HEK293T (cell line): ENCODE measurements at places on chromosomes 16 and 17.

DNA sequence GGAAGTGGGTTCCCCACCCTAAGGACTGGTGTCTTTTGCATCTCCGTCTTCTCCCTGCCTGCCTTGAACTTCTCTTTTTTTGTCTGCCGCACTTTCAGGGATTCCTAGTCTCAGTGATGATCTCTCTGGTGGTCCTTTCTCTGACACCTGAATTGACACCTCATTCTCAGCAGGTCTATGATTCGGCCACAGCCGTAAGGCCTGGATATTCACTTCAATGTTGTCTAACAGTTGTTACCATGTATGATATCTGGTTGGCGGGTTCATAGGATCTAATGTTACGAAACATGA lies 25.1 kb upstream of the SLC47A1 start:
- no peak for DNase-seq

DNA sequence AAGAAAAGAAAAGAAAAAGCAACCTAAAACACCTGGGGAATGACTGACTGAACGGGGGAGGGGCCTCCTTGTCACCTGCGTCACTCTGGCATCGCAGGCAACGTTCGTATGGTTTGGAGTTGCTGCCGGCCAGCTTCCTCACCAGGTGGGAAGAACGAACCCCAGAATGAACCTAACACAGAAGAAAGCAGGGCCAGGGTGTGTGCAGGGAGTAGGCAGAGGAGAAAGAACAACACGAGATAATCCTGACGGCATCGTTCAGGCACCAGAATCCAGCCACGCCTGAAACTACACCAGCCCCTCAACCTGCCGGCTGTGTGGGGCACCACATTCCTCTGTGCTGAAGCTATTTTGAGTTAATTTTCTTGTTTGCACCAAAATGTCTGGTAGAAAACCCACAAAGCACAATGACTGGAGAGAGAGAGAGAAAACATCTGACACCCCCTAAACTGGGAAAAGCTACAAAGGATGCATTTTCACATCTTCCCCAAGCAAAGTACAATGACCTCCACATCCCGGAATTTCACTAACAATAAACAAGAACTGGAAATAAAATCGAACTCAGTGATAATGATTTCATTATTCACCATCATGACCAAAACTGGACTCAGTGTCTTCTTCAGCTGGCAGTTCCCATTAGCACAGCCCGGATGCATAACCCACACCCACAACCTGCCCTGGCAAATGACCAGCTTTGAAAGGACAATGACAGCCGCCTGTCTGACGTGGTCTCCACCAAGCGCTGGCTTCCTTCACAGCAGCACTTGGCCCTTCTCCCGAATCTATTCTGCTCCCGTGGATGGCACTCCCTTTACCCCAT lies 23.6 kb downstream of the RAB40B start:
- no peak for DNase-seq

DNA sequence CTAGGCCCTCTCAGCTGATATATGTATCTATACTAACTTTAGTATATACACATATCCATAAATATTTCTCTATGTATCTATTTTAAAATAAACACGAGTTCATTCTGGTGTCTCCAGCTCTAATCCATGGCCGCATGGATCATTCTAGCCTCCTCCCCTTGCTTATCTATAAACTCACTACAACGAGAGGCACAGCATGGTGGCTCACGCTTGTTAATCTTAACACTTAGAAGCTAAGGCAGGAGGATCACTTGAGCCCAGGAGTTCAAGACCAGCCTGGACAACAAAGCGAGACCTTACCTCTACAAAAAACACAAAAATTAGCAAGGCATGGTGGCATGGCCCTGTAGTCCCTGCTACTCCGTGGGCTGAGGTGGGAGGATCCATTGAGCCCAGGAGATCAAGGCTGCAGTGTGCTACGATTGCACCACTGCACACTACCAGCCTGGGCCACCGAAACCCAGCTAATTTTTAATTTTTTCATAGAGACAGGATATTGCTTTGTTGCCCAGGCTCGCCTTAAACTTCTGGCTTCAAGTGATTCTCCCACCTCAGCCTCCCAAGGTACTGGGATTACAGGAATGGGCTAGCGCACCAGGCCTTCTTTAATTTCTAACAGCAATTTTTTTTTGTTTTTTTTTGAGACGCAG lies 3.9 kb upstream of the ZNF207 start:
- no peak for DNase-seq

- DNase-seq = no peak
Observed at GRCh38 chr16:10833271-10833670, 14.7 kb upstream of the TVP23A start.

- DNase-seq = no peak
Observed at GRCh38 chr16:69049146-69049545, 56.3 kb upstream of the HAS3 start.

GRCh38 chr16:70683146-70683944 lies 2.5 kb downstream of the MTSS2 start:
- DNase-seq = no peak

- DNase-seq = no peak
Observed at GRCh38 chr16:64968539-64968938, 153.3 kb downstream of the CDH11 start.

GRCh38 chr16:16086653-16087446 lies 136.4 kb downstream of the ABCC6 start:
- DNase-seq = no peak

- no peak for DNase-seq
Observed at GRCh38 chr17:3046753-3047152, 16.7 kb downstream of the OR1D5 start.

GRCh38 chr17:82917699-82918345 lies 78.0 kb upstream of the ZNF750 start:
- DNase-seq = peak; percentile 64

DNA sequence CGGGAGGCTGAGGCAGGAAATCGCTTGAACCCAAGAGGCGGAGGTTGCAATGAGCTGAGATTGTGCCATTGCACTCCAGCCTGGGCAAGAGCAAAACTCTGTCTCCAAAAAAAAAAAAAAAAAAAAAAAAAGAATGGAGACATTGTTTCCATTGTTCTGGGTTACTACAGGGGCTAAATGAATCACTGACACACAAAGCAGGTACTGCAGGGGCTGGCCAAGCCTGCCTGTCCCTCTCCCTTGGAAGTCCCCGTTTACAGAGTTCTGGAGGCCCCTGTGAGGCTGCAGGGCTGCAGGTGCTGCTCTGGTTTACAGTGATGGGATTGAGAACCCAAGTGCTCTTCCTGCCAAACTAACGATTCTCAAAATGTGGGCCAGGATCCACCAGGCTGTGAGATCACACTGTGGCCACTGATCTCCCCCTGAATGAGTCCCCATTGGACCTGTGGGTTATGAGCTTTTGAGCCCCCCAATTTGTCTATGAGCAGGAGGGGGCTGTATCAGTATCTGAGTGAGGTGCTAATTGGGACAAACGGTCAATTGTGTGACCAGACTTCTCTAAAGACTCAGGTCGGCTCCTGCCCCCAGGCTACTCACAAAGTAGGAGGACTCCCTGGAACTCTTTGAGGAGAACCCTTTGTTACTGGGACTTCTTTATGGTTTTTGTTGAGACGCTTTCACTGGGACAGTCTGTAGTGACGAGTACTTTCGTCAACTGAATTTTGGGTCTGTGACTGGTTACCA lies 39.0 kb downstream of the DNAH17 start:
- no peak for DNase-seq

GRCh38 chr16:12100124-12100647 lies 123.7 kb downstream of the SNX29 start:
- DNase-seq = no peak

DNA sequence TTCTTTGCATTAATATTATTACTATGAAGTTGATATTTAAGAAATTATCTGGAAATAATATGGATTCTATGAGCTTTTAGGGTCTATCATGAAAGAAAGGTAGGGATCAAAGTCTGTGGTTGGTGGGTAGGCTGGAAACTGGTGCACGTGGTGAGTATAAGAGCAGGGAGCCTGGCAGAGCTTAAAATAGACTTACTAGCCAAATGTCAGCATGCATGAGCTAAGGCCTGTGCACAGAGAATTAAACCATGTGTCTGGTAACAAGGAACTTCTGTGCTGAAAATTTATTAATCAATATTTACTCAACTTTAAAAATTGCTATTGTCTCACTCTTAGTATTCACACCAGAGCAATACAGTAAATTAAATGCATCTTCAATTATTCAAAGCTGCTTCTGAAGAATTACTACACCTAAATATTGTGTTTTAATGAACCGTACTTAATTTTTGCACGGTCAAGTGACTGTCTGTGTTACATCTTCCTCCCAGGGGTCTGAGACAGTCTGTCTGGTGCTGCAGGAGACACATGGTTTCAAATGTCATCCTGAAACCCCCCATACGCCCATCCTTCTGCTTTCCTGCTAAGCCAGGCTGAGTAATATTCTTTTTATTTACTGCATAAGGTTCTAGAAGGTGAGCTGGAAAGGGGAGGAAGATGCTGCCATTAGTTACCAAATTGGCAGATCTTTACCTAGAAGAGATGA lies 161.0 kb upstream of the NLRP1 start:
- DNase-seq = no peak

GRCh38 chr17:49629447-49629846 lies 48.5 kb downstream of the SPOP start:
- no peak for DNase-seq

DNA sequence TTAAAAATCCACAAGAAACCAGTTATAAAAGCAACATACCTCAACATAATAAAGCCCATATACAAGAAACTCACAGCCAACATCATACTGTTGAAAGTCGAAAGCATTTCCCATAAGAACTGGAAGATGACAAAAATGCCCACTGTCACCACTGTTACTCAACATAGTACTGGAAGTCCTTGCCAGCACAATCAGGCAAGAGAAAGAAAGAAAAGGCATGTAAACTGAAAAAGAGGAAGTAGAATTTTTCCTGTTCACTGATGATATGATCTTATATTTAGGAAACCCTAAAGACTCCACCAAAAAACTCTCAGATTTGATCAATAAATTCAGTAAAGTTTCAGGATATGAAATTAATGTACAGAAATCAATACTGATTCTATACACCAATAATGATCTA lies 45.1 kb downstream of the AHSP start:
- no peak for DNase-seq

DNA sequence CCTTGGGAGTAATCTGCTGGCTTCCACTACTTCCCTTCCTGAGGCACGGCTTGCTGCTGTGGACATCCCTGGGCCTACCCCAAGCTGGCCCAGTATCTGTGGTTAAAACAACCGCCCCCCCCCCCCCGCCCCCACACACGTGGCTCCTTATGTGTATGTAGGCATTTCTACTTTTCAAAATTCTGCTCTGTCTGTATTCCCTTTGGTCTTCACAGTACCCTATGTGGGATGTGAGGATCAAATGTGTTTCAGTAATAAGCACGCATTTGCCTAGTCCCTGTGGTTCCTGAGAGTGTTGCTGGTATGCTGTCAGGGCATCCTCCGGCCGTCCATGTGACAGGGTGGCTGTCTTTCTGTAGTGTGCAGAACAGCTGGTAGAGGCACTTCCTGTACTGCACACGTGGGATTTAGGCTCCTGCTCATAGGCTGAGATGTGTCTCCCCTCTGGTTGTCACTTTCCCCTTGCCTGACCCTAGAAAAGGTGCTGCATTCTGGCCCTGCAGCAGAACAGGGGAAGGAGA lies 2.2 kb downstream of the NT5M start:
- DNase-seq = no peak

GRCh38 chr16:70715860-70716357 lies 30.1 kb upstream of the MTSS2 start:
- no peak for DNase-seq

DNA sequence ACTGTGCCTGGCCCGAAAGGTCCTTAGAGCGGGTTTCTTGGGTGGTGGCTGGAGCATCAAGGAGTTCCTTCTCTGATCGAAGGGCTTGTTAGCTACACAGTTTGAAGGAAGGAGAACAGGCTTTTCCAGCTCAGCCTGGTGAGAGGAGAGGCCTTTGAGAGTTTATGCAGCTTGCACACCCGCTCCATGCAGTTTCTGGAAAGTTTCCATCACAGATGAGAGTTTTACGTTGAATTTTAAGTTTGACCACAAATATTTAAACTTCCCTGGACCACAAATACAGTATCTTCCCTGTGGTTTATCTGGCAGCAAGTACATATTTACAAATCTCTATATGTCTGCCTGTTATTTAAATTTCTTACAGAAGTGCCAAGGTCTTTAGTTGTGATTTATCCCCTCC lies 56.8 kb downstream of the HIC1 start:
- DNase-seq = no peak

- no peak for DNase-seq
Observed at GRCh38 chr16:11456741-11457140, 111.5 kb downstream of the RMI2 start.

- DNase-seq = no peak
Observed at GRCh38 chr17:68197091-68197996, 50.5 kb upstream of the AMZ2 start.

- peak; percentile 37 for DNase-seq
Observed at GRCh38 chr17:70137451-70138230, 31.7 kb upstream of the KCNJ2 start.

DNA sequence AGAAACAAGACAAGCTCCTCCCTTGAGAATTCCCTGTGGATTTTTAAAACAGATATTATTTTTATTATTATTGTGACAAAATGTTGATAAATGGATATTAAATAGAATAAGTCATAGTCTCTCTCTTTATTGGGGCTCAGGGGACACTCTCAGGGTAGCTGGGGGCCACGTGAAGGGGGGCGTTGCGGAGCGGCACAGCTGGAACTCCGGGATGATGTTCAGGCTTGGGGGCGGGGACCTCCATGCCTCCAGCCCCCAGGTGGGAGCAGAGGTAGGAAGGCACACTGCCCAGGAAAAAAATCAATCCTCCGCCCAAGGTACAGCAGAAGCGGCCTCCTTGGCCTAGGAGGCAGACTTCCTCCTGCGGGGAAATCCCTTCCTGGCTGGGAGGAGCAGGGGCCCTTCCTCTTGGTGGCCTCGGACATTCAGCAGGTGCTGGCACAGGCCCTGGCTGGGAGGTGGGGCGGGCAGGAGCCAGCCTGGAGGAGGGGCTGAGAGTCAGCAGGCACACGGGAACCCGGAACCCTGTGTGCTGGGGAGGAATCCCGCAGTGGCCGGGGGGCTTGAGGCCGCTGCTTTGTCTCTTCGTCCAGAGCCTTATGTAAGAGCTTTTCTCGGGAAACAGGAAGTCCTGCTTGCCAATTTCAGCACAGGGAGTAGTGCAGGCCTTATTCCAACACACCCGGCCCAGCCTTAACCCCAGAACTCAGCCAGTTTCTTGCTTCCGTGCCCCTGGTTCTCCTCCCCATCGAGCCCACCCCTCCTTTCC lies 591 bp upstream of the TNFSF13 start:
- no peak for DNase-seq

- no peak for DNase-seq
Observed at GRCh38 chr16:54407596-54407995, 121.0 kb upstream of the IRX3 start.

DNA sequence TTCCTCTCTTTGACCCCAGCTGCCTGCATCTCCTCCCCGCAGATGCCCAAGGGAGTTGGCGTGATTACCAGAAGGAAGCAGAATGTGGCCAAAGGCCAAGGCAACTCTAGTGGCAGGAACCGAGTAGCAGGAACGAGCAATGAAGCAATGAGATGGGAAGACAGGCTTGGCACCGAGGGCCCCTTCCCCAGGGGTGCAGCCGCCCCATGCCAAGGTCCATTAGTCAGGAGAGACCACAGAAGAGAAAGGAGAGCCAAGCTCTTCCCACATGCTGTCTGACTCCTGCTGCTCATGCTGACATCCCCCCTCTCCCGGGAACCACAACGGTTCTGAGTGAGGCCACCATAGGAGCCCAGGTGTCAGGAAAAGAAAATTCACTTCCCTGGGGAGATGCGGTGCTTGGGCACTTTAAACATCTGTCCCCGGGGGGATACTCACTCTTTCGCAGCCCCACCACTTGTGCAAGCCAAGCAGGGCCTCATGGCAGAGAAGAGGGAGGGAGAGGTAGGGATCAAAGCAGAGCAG lies 67.4 kb downstream of the MYO18A start:
- DNase-seq = no peak
